ENCODE measurements at places on chromosomes 2 and 18. TPM values are rescaled to one million over a fixed set of nuclear protein-coding genes. Genes with fewer than 3 reads are reported as not detected.

GRCh38 chr2:241564596-241565410 is 6.3 kb downstream of the BOK start:
- no peak for DNase-seq

- no peak for DNase-seq
Observed at GRCh38 chr18:36405611-36406010, 108.1 kb downstream of the FHOD3 start.

- no peak for DNase-seq
Observed at GRCh38 chr18:72107647-72108383, 436.3 kb downstream of the CBLN2 start.

DNA sequence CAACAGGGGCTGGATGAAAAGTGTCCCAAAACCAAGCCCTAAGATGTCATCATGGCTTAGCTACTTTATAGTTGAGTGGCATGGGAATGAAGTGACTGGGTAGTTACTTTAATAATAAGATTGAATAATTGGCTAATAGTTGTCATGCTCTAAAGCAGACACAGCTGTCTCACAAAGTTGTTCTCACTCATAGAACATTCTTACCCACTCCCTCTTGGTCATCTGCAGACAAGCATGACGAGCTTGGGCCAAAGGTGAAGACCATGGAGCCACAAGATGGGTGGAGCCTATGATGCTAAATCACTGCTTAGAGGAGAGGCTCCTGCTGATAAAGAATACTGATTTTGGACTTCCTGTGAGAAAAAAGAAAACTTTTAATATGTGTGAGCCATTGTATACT is 62.4 kb upstream of the MMADHC start:
- DNase-seq, result no peak

DNA sequence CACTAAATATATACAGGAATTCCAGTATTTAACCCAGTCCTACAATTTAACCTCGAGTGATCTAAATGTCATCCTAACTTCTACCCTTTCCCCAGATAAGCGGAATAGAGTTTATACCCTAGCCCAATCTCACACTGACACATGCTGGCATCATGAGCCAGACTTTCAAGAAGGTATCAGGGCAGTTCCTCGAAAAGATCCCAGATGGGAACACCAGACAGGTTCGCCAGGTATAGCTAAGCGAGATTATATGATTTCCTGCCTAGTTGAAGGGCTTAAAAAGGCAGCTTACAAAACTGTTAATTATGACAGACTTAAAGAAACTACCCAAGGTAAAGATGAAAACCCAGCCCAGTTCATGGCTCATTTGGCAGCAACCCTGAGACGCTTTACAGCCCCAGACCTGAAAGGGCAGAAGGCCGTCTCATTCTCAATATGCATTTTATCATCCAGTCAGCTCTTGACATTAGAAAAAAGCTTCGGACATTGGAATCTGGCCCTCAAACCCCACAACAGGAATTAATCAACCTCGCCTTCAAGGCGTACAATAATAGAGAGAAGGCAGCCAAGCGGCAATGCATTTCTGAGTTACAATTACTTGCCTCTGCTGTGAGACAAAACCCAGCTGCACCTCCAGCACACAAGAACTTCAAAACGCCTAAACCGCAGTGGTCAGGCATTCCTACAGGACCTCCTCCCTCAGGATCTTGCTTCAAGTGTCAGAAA is 668.2 kb upstream of the PKDCC start:
- DNase-seq, result no peak

GRCh38 chr2:39266139-39266805 is 22.5 kb upstream of the CDKL4 start:
- DNase-seq, result no peak

GRCh38 chr18:29254123-29254522 is 1077.2 kb upstream of the CDH2 start:
- DNase-seq, result no peak

- DNase-seq, result peak; percentile 98
Observed at GRCh38 chr2:240565333-240566202, 2.7 kb upstream of the RNPEPL1 start.

DNA sequence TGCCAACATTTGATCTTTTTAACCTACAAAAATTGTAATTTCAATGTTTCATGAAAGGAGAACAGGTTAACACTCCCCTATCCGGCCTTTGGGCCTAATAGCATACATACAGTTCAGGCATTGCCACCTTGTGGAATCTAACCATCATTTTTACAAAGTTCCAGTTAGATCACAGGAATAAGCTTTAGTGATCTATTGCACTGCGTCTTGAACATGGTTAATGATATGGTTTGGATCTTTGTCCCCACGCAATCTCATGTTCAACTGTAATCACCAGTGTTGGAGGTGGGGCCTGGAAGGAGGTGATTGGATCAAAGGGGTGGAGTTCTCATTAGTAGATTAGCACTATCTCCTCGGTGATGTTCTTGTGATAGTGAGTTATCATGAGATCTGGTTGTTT is 58.2 kb upstream of the NEUROD1 start:
- DNase-seq, result no peak

- DNase-seq, result no peak
Observed at GRCh38 chr2:187320846-187321245, 127.2 kb downstream of the CALCRL start.

GRCh38 chr18:24683925-24684324 is 223.5 kb downstream of the HRH4 start:
- no peak for DNase-seq

- no peak for DNase-seq
Observed at GRCh38 chr2:108986916-108987510, 2.0 kb downstream of the EDAR start.

DNA sequence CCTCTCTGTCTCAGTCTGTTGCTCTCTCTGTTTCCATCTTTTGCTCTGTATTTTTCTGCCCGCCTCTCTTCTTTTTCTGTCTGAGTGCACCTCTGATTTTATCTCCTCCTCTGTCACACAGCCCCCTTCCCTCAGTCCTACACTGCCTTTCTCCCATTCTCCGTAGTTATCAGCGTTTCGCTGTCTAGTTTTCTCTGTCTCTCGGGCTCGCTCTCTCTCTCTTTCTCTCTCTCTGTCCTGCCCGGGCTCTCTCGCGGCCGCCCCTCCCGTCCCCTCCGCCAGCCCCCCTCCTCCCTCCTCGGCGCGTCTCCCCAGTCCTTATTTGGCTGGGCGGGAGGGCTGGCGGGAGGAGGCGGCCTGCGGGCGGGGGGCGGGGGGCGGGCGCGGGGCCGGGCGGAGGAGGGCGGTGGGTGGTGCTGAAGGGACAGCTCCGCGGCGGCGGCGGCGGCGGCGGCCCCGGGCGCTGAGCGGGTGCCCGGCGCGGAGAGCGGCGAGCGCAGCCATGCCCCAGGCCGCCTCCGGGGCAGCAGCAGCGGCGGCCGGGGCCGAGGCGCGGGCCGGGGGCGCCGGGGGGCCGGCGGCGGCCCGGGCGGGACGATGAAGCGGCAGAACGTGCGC is at the start of gene KCNK3:
Gene KCNK3, plus strand, starts transcription at position 444 of the 618 bp plus-strand sequence. Its CDS starts 154 bp downstream, at position 598.
- no peak for DNase-seq

GRCh38 chr2:231677632-231678104 is 30.7 kb upstream of the PTMA start:
- DNase-seq, result peak; percentile 87

- DNase-seq, result no peak
Observed at GRCh38 chr2:69046221-69046662, 33.3 kb downstream of the ANTXR1 start.

DNA sequence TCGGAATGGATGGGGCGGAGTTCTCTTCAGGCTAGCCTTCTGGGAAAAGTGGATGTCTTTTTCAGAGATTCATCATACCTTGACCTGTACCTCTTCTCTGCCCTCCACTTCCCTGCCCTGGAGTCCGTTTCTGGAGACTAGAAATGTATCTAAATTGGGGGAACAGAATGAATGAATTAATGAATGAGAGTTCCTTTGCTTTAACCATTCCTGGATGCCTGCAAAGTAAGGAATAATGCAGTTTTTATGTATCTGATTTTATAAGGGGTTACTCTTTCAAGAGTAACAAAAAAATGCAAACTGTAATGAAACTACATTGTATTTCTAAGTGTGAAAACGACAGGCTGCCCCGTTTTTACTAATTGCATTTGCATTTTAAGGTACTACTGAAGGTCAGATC is 2.0 kb downstream of the SOWAHC start:
- DNase-seq, result no peak

- DNase-seq, result no peak
Observed at GRCh38 chr2:134307334-134307733, 53.5 kb downstream of the MGAT5 start.

- DNase-seq, result no peak
Observed at GRCh38 chr18:32319084-32319483, 129.2 kb downstream of the MEP1B start.

GRCh38 chr18:59665057-59666006 is 31.9 kb downstream of the CCBE1 start:
- DNase-seq, result no peak

GRCh38 chr2:5365871-5366461 is 326.2 kb upstream of the SOX11 start:
- no peak for DNase-seq

DNA sequence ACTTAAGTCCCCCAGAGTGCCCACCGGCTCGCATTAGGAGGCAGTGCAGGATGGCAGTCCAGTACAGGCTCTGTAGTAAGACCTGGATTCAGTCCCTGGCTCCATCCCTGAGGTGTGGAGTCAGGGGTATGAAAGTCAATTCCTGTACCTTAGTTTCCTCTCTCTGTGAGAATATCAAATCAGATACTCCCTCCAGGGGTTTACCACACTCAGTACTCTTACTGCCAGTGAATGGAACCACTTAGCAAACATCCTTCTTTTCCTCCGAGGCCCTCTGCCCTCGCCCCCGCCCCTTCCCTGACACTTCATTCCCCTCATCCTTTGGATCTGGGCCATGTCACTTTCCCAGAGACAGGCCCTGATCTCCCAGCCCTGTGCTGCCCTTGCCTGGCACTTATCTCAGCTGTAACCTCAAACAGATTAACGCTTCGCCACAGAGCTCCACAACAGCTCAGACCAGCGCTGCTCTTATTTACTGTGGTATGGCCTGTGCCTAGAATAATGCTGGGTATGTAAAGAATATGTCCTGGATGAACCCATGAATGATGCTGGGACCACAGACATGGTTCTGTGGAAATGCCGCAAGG is 159.0 kb upstream of the TMEM200C start:
- DNase-seq, result no peak

DNA sequence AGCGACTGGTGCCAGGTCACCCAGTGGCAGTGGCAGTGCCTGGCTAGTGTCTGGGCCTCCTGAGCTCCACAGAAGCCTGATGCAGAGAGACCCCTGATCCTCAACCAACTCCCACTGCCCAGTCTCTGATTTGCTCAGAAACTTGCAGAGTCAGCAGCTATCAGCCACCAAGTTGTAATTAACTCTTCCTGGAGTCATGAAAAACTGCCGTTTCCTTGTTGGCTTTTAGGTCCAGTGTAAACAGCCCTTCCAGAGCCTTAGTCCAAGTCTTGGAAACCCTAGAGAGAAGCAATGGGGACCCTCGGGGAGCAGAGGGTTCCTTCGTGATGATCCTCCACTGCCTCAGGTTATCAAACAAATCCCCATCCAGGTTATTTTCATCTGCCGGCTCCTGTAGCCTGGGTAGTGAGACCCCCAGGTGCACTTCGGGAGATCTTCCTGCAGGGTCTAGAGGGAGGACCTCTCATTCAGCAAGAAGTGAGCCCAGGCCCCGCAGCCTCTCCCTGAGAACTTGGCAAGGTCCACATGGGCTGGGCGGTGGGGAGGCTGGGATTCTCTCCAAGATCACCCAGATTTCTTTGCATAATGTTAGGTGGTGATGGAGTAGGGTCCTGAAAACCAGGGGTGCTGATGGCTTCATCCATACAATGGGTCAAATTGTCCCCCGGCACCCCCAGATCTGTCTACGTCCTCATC is 137.7 kb upstream of the HDAC4 start:
- DNase-seq, result peak; percentile 5

GRCh38 chr2:24485197-24485596 is 5.9 kb upstream of the NCOA1 start:
- DNase-seq, result no peak

- DNase-seq, result no peak
Observed at GRCh38 chr2:216636551-216637450, 3.6 kb downstream of the IGFBP2 start.

DNA sequence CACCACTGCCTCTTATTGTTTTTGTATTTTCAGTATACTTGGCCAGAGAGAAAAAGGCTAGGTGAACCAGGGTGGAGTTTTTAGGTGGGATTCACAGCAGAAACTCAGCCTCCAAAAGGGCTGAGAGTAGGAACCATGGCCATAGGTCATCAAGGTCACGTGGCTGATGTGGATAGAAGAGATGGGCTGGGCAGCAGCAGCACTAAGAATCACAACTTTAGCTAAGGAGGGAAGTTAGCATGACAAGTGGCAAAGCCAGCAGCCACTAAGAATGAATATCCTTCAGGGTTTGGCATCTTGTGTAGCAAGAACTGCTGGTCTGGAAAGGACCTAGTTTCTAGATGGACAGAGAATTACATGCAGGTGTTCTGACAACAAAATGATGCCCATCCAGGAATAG is 43.2 kb upstream of the SKA1 start:
- DNase-seq, result no peak

DNA sequence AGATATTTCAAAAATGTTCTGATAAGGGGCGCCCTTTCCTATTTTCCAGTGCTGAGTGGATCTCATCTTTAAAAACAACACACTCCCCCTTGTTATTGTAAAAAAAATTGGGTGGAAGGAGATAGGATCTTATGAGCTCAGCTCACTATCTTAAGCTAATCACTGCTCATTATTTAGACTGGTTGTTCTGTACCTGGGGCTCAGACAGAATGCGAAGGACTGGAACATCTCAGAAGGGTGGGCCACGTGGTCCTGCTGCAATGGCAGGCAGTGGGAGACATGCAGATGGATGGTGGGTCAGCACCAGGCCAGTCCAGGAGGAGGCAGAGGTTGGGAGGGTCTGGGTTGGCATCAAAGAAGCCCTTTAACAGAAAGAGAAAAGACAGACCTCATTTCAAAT is 48.3 kb upstream of the GPR155 start:
- no peak for DNase-seq

CFAP53 gene
- 0.31 TPM for total RNA-seq

SPATA3 gene
- total RNA-seq, result not detected

POTEC gene
- total RNA-seq, result not detected

CHRNG gene
- total RNA-seq, result not detected

FSIP2 gene
- total RNA-seq, result 0.20 TPM

TUBA4B gene
- total RNA-seq, result not detected

ATOH8 gene
- not detected for total RNA-seq

TMEM178A gene
- total RNA-seq, result not detected

GALNT5 gene
- 0.10 TPM for total RNA-seq

SIX3 gene
- not detected for total RNA-seq

FOXD4L1 gene
- total RNA-seq, result 0.17 TPM
